A549 treated with CORT108297 at 1 μM for 4 hours (cell line): ENCODE measurements at places on chromosomes 12 and 14. TPM values are rescaled to one million over a fixed set of nuclear protein-coding genes. Genes with fewer than 3 reads are reported as not detected.

BMAL2 gene
- 17.4 to 25.1 TPM (median 20.4 TPM) in 5 replicates for total RNA-seq

NUAK1 gene
- 8.8 to 11.0 TPM (median 10.3 TPM) in 5 replicates for total RNA-seq

AQP5 gene
- not detected in 5 replicates for total RNA-seq

NDRG2 gene
- total RNA-seq = 2.1 to 4.2 TPM (median 2.6 TPM) in 5 replicates

MYF6 gene
- total RNA-seq = not detected in 5 replicates

C3AR1 gene
- total RNA-seq = not detected in 5 replicates

ARMH4 gene
- 0.55 to 0.84 TPM (median 0.69 TPM) in 5 replicates for total RNA-seq

SLC15A5 gene
- not detected in 5 replicates for total RNA-seq

TAS2R7 gene
- total RNA-seq = not detected in 5 replicates

OR6C2 gene
- not detected in 5 replicates for total RNA-seq

MED6 gene
- 40.2 to 57.7 TPM (median 43.2 TPM) in 5 replicates for total RNA-seq

CPNE8 gene
- 8.8 to 12.6 TPM (median 10.7 TPM) in 5 replicates for total RNA-seq

ACVRL1 gene
- 0.04 to 0.24 TPM (median 0.17 TPM) in 5 replicates for total RNA-seq

PPP1R1A gene
- 0.07 to 0.18 TPM (median 0.09 TPM) in 5 replicates for total RNA-seq

PTPN21 gene
- 7.6 to 10.5 TPM (median 8.7 TPM) in 5 replicates for total RNA-seq

DPF3 gene
- total RNA-seq = 0.11 to 0.22 TPM (median 0.13 TPM) in 5 replicates

MAP3K9 gene
- total RNA-seq = 3.6 to 5.6 TPM (median 4.8 TPM) in 5 replicates

GMFB gene
- 32.4 to 79.3 TPM (median 40.8 TPM) in 5 replicates for total RNA-seq

MAX gene
- 53.4 to 80.4 TPM (median 58.7 TPM) in 5 replicates for total RNA-seq
